ENCODE measurements at places on chromosomes 12 and 14.

GRCh38 chr14:51527073-51527472, 124.6 kb upstream of the FRMD6 start:
- no peak for DNase-seq

- no peak for DNase-seq
Measured at GRCh38 chr12:50394469-50395029, 1.9 kb downstream of the FAM186A start.

GRCh38 chr12:14191612-14192011, 173.9 kb upstream of the ATF7IP start:
- no peak for DNase-seq

DNA sequence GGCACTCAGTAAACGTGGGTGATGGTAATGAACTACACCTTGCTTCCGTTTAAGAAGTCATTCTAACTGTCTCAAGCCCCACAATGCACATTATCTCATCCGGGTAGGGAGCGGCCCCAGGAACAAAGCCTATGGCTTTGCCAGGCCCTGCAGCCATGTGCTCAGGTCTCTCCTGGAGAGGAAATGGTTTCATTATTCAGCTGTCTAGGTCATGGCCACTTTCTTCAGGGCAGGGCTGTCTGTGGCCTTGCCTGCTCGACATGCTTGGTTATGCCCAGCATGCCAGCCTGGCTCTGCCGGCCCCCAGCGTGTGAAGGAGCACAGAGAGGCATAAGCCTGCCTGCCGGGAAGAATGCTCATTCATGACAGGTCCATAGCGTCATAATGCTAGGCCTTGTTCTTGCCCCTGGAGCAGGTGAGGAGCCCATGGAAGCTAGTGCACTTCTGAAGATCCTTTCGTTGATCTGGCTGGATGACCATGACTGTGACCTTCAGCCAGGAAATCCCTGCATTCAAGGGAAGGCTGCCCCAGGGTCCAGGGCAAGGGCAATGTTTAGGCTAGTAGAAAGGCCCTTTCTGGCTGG, 26.3 kb upstream of the FOS start:
- no peak for DNase-seq

- no peak for DNase-seq
Measured at GRCh38 chr14:61479746-61480502, 158.5 kb downstream of the PRKCH start.

- DNase-seq = no peak
Measured at GRCh38 chr12:45303945-45304344, 88.0 kb downstream of the ANO6 start.

DNA sequence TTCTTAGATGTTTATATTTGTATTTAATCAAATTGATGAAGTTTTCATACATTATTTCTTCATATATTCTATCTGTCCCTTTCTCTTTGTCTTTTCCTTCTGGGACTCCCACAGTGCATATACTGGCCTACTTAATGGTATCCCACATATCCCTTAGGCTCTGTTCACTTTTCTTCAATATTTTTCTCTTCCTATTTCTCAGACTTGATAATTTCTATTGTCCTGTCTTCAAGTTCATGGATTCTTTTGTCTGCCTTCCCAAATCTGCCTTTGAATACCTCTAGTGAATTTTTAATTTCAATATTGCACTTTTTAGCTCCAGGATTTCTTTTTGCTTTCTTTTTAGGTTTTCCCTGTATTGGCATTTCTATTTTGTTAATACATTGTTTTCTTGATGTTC, 33.4 kb downstream of the IFT81 start:
- no peak for DNase-seq

GRCh38 chr12:104985206-104985605, 910 bp upstream of the NOPCHAP1 start:
- no peak for DNase-seq

DNA sequence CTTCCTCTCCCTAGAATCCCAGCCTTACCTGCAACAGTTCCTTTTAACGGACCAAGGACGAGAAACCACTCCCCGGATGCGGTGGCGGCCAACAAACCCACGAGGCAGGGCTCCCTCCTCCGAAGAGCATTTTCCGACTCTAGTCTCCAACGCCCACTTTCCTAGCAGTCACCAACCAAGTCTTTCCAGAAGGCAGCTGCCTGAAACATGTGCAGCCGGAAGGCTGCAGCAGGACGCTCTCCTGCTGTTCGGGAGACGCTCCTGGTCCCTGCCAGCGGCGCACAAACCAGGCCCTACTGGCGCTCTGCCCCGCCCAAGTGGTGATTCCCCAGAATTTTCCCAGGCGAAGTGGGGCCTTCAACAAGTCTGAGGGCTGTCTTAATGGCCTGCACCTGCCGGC, 21.1 kb upstream of the ADAM20 start:
- no peak for DNase-seq

DNA sequence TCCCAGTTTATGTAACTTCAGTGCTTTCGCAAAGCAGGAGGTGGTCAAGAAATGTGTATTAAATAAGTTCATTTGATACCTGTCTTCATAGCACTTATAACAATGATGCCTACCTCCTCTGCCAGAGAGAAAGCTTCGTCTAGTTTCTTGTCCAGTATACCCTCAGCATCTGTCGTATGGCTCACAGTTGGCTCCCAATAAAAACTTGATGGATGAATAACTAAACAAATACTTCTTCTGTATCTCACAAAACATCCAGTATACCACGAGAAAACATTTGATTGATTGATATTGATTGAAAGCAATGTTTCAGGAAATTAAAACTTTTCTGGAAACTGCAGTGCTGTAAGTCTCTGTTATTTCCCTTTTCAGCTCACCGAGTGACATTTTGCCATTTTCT, 26.9 kb upstream of the PTGDR start:
- DNase-seq = no peak
